ENCODE measurements at places on chromosomes 13 and 19.

GRCh38 chr13:113129480-113129879 is 6.9 kb downstream of the F10 start:
- DNase-seq: no peak

GRCh38 chr13:24308068-24308445 is 1.3 kb upstream of the C1QTNF9 start:
- DNase-seq: no peak

- DNase-seq: no peak
Measured at GRCh38 chr13:111484959-111485358, 164.5 kb downstream of the TEX29 start.

DNA sequence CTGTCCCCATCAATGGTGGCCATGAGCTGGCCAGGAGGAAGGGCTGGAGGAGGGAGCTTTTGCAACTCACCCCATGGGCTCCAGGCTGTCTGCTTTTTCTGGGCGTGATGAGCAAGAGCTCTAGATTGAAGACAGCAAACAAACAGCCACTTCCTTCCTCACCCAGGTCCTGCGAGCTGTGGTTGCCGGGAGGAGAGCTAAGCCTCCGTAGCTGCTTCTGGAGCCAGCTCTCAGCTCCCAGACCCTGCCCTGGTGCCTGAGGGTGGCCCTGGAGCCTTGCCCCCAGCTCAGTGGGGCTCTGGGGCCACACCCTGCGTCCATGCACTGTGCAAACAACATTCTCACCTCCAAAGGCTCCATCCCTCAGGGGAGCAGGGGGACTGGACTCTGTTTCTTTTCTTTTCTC is 6.2 kb downstream of the MYO1F start:
- no peak for DNase-seq

GRCh38 chr13:85590231-85590931 is 208.8 kb downstream of the SLITRK6 start:
- no peak for DNase-seq

Measured in stimulated activated CD4-positive, alpha-beta T cell treated with anti-CD3 and anti-CD28 coated beads, TNF-alpha, amount 100 ng/mL, for 1 hour (primary cell).